CD14-positive monocyte (primary cell): ENCODE measurements at places on chromosomes 7 and 10.

DNA sequence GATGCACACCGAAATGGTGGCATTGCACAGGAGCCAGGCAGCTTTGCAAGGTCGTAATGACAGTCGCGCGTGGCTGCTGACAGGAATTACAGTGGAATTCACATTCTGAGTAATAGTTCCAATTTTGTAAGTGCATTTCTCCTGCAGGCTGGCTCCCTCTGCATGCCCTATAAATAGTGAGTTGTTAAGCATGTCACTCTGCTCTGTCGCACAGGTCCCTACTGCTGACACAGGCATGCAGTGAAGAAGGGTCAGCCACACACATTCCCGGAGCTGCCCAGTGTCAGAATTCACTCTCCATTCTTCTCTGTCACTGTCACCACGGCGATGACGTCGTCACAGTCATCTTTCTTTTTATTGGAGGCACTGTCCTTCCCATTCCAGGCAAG is 49.2 kb upstream of the SHH start:
- no peak for DNase-seq

GRCh38 chr10:106935978-106936451 is 228.5 kb downstream of the SORCS1 start:
- DNase-seq: peak; percentile 76

DNA sequence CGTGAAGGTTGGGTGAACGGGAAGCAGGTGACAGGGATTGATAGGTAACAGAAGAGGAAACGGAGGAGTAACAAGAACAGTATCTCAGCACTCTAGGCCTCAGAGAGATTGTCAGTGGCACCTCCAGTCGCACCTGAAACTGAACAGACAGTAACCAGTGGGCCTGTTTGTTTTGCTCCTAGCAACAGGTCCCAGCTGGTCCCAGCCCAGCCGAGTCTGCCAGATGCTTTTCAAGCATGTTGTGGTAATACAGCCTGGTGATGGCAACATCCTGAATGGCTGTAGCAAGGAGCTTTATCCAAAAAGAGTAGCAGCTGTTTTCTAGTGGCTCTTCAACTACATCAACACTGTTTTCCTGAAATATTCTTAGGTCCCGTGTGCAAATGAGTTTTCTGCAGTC is 4.7 kb downstream of the CACNB2 start:
- DNase-seq: no peak

- peak; percentile 74 for DNase-seq
Observed at GRCh38 chr10:127148066-127148932, 48.1 kb downstream of the INSYN2A start.

- DNase-seq: no peak
Observed at GRCh38 chr7:121459148-121459547, 63.0 kb upstream of the FAM3C start.

DNA sequence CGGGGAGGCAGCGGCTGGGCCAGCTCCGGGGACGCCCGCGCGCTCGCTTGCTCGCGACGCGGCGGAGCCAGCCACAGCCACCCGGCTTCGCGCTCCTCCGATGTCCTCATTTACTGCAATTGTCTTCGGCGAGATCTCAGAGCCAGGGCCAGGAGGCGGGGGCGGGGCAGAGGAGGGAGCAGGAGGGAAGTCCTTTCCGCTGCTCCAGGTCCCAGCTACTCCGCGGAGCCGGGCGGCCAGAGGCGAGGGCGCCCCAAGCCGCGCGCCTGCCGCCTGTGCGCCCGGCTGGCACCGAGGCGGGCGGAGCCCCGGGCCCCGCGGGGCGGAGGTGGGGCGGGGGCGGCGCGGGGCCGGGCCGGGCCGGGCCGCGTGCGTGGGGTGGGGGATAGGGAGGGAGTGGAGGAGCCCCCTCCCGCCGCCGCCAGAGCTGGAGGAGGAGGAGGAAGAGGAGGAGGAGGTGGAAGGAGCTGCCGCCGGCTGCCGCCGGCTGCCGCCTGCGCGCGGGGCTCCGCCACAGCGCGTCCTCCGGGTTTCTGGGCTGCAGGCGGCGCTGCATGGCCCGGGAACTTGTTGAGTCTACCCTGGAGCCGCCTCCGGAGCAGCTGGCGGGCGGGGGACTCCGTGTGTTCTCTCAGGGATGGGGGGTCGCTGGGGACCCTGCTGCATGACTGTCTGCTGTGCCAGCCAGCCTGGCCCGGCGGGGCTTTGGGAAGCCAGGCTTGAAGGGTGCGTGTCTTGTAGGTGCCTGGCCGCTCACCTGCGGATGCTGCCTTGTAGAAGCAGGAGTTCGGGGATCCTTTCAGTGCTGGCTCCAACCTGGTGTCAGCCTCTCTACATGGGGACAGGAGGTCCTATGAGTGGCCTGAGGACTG is at the start of gene INSYN2A:
TSS of gene INSYN2A (minus strand) at position 310 of the 872 bp plus-strand sequence. CDS start 20,196 bp downstream, outside the sequence.
- no peak for DNase-seq

DNA sequence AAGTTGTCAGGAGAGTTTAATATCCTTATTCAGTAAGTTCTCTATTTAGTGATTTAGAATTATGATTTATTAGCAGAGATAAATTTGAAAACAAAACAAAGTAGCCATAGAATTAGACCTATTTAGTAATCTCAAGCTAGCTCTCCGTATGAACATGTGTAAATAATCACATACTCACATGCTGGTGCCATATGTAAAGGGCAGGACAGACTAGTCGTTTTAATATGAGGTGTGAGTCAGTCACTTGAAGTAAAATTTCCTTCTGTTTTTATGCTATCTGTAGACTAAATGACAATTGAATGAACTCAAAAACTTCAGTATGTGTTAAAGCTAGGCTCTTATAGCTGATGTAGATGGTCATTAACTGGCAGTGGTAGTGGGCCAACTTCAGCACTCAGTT is 67.1 kb downstream of the WAC start:
- DNase-seq: no peak

DNA sequence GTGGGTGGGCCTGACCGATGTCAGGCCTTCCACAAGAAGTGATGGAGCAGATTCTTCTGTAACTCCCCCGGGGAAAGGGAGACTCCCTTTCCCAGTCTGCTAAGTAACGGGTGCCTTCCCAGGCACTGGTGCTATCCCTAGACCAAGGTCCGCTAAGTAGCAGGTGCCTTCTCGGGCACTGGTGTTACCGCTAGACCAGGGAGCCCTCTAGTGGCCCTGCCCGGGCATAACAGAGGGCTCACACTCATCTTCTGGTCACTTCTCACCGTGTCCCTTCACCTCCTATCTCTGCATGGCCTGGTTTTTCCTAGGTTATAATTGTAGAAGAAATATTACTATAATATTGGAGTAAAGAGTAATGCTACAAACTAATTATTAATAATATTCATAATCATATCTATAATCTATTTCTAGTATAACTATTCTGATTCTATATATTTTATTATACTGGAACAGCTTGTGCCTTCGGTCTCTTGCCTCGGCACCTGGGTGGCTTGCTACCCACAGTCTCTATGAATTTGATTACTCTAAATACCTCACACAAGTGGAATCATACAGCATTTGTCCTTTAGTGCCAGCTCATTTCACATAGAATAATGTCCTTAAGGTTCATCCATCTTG is 1378.7 kb downstream of the XPNPEP1 start:
- peak; percentile 7 for DNase-seq

DNA sequence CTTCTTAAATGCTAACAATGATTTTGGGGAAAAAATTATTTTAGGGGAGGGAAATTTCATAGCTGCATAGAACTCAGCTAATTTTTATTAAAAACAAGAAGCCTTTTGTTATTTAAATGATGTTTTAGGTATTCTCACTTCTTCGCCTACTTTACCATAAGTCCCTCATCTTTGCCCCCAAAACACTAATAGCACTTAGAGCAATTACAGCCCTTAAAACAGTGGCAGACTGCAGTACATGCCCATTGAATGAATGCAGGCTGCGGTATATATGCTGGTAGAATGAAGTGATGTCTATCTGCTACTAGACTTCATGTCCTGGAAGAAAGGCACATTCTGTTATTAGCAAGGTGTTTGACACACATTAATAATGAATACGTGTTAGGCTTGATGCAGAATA is 2.9 kb upstream of the SPAG6 start:
- DNase-seq: no peak

DNA sequence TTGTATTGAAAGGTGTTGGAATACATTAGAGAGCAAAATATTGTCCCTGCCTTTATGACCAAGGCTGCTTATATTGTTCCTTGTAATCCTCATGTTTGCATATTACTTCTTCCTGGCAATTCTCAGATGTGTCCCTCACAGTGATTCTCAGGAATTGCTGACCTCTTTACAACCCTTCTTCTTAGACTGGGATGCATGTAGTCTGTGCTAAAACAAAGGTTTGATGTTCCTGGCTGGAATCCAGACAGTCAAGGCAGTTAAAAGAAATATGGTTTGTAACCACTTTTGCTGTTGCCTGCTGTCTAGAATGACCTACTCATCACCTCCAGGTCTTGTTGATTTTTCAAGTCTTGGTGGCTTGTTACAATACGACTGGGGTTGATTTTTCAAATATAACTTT is 367.6 kb downstream of the HGF start:
- no peak for DNase-seq

DNA sequence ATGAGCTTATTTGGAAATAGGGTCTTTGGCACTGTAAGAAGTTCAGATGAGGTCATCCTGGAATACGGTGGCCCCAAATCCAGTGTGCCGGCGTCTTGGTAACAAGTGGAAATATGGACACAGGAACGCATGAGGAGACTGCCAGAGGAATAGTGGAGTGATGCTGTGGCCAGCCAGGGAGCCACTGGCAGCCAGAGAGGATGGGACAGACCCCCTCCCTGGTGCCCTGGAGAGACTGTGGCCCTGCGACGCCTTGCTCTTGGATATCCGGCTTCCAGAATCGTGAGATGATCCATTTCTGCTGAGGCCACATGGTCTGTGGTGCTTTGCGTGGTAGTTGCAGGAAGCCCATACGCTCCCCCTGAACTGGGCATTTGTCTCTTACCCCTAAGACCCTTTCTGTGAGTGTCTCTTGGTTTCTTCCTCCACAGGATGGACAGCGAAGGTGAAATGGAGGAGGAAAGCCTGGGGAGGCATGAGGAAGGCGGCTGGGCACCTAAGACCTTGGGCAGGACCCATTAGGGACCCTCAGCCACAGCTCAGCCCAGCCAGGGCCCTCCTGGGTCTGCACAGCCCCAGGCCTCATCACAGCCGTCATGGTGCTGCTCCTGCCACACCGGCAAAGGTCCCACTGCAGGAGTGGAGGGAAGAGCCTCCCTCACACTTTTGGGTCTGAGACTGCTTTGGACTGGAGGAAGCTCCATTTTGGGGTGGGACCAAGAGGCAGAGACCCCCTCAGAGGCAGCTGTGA is 53.6 kb downstream of the INSIG1 start:
- DNase-seq: no peak

DNA sequence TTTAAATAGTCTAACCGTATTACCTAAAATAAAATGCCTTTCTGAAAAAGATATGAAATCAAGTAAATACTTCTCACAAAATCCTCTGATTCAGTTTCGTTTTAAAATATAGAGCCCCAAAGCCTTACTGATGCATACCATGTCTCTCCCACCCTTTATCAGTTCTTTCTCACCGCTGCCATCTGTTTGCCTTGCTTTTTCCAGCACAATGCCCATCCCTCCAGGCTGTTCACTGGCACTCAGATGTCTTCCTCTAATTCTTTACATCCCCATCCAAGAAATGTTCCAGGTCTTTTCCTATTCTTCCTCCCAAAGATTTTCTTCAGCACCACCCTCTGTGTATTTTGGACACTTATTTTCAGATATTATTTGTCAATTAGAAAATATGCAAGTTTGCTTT is 116.5 kb upstream of the LRRN3 start:
- no peak for DNase-seq

- DNase-seq: no peak
Observed at GRCh38 chr7:69422574-69422985, 175.7 kb upstream of the AUTS2 start.

DNA sequence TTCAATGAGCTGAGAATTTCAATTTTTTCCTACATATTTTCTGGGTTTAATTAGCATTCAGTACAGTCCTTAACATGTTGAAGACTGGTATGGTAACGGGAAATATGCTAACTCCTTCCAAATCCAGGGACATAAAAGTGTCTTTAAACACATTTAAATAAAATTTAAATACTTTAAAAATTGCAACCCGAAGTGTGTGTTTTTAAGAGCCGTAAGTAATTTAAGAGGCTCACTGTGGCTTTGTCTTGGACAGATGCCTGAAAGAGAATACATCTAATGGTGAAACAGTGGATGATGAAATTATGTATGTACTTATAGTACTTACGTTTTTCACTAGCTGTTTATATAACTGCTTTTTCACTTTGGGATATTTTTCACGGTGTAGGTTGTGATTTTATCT is 687.3 kb upstream of the CELF2 start:
- no peak for DNase-seq

DNA sequence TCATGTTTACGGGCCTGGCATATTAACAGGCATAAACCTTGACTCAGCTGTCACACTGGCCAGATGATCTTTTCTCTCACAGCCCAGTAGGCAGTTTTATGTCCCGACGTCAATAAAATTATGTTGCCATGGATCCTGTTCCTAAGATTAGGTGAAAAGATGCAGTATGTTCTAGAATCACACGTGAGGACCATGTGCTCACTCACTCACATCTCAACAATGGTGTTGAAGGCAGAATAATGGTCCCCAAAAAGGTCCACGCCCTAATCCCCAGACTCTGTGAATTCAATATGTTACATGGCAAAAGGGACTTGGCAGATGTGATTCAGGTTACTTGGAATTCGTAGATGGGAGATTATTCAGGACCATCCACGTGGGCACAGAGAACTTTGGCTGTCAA is 3.5 kb downstream of the DOCK1 start:
- no peak for DNase-seq

- peak; percentile 52 for DNase-seq
Observed at GRCh38 chr7:101363734-101364374, 1.2 kb downstream of the COL26A1 start.

DNA sequence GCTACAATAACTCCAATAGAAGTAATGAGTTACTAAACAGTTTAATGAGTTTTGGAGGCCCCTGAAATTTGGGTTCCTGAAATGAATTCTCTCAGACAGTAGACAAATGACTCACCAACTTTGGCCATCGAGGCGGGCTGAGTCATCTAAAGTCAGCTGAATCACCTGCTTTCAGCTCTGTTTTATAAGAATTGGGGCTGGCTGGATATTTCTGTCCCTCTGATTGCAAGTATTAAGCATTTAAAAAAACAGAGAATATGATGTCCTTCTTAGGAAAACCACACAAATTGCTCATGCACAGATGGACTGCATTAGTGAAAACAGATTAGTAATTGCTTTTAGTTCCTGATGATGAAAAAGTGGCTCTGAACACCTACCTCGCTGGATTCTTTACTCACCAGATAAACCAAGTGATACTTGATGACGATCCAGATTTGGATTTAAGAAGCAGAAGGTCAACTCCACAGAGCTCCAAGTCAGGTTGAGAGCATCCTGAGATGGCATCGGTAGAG is 59.1 kb downstream of the ZNF365 start:
- peak; percentile 91 for DNase-seq

GRCh38 chr10:34498821-34499220 is 316.3 kb downstream of the PARD3 start:
- no peak for DNase-seq

DNA sequence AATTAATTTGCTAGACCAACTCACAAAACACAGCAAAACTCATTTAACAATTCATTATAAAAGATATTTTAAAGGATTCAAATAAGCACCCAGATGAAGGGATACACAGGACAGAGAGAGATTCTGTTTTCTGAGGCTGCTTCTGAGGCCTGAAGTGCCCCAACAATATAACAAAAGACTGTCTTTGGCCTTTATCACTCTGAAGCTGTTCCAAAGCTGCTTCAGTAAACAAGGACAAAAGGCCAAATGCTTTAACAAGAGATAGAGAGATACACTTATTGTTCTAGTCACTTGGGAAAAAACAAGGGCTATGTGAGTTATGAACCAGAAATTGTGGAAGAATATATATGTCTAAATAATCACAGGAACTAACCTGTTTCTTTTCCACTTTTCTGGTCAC is 223.7 kb downstream of the CXCL12 start:
- DNase-seq: no peak
